ENCODE measurements at places on chromosomes 7 and 10. TPM values are rescaled to one million over a fixed set of nuclear protein-coding genes. Genes with fewer than 3 reads are reported as not detected.

DNA sequence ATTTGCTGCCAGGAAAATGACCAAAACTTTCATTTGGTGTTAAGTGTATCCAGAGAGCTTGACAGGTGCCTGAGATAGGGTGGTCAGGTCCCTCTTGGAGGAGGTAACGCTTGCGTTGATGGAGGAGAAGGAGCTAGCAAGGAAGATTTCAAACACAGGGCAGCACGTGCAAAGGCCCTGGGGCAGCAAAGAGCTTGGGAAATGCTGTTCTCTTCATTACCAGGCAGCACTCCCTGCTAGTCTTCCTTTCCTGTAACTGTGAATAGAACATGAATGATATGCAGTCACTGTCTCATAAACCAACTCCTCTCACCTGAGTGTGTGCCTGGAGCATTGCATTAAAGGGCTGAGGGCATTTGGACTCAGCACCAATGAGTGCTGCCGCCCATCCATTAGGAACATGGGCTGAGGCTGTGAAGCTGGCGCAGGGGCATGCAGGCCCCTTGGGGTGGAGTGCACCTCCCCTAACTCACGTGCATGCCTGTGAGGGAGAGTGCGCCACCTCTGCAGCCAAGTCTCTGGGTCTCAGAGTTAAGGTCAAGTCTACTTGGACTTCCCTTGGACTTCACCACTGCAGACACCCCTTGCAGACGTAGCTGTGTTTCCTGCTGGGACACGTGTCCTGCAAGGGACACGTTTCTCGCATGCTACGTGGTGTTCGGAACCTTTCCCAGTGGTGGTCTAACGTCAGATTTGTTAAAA is 136.8 kb downstream of the PAXIP1 start:
- no peak for DNase-seq

DNA sequence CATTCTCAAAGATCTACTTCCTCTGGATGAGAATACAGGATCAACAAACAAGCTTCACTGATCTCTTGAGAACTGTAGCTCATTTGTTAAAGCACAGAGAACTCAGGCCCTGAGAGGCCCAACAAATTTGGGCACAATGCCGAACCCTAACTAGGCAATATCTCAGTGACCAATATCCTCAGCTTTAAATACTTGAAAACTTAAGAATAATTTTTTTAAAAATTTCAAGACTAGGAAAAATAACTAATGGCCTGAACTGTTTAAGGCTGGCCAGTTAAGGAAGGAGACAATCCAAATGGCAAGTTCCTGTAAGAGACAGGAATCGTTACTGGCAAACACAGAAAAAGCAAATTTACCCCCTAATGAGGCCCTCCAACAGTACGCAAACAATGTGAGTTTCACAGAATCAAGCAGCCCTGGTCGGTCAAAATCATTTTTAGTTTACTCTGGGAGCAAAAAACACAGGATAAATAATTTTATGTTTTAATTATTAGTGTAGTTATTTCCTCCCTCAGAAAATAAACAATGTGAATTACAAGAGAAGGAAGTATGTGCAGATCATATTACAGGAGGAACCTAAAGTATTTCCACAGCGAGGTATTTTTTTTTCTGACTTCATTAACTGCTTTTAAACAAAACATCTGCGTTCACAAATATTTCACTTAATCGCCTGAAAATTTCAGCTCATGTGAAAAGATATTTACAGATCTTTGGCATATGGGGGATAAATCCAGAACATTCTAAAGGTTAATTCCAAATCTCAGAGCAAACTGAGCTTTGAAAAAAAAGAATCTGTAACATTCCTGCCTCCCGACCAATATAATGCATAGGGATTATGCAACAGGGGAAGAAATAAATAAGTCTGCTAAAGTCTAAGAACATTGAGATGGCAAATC is 39.5 kb downstream of the NT5C2 start:
- DNase-seq: no peak

DNA sequence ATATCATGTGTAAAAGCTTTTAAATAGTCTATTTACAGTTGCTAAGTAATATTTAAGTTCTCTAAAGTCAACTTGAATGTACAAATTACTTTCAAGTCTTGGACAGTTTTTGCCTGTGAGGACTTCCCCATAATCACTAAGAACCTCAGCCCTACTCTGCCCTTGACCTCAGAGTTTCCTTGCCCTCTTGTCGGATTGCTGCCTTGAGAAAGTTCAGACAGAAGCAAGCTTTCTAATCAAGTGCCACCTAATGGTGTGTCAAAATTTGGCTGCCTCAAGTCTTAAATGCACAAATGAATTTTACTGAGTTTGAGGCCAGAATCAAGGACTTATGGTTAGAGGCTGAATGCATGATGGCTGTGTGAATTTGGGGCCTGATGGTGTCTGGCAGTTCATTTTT is 88.3 kb upstream of the KAT6B start:
- DNase-seq: no peak

GRCh38 chr10:12381536-12382156 is 32.3 kb downstream of the CAMK1D start:
- no peak for DNase-seq

- DNase-seq: no peak
These were observed 768.8 kb downstream of the GRM8 start for GRCh38 chr7:126483972-126484371.

- no peak for DNase-seq
These were observed 114.0 kb upstream of the LYZL2 start for GRCh38 chr10:30743586-30743985.

DNA sequence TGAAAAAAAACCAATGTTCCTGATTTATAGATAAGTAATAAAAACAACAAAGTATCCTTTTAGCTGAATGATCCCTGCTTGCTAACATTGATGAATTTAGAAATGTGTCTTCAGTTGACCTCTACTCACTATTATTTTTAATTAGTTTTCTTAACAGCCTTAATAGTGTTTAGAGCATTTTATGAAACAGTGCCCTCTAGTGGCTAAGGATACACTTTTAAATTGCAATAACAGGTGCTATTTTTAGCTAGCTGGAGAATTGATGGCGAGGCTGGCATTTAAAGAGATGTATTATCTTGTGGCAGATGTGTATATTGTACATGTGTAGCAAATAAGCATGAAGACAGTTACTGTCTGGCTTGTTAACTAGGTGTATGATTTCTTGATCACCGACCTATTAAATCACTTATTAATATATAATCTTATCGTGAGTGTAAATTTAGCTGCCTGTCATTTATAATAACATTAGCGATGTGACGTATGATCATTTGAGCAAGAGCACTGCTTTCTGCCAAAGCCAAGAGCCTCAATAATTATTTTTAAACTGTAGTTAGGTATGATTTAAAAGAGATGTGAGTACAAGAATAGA is 451.9 kb downstream of the DPP6 start:
- no peak for DNase-seq

GRCh38 chr7:55641811-55642210 is 69.5 kb upstream of the VOPP1 start:
- DNase-seq: no peak

DNA sequence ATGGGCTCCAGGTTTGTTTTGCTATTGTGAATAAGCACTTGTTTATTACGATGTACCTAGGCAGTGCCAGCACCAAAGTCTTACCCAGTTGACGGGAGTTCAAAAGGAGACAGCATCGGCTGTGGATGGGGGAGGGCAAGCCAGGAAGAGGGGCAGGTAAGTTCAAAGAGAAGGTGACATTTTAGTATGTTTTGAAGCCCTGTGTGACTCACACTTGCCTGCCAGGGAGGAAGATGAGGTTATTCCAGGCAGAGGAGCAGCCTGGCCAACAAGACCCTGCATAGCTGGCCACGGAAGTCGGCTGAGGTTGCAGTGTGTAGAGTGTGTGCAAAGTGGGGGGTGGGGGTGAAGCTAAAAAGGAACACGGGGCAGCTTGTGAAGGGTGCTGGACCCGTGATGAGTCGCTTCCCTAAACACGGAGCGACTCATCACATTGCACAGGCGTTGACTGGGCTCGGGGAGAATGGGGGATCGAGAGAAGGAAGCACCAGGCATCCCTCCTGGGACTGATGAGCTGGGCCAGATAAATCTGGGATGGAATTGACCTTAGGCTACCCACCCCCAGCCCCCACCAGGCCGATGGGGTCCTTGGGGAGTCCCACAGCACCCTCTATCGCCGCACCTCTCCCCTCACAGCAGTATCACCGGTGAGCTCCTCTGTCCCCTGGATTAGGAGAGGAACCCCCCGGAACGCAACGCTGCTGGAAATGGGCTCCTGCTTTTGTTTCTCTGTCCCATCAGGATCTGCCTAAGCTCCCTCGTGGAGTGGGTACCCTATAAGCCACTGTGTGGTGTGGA is 97.9 kb upstream of the IKZF1 start:
- DNase-seq: no peak

- DNase-seq: no peak
These were observed 32.3 kb upstream of the FIS1 start for GRCh38 chr7:101277155-101277554.

- no peak for DNase-seq
These were observed 24.6 kb upstream of the AKR1B10 start for GRCh38 chr7:134502463-134503371.

DNA sequence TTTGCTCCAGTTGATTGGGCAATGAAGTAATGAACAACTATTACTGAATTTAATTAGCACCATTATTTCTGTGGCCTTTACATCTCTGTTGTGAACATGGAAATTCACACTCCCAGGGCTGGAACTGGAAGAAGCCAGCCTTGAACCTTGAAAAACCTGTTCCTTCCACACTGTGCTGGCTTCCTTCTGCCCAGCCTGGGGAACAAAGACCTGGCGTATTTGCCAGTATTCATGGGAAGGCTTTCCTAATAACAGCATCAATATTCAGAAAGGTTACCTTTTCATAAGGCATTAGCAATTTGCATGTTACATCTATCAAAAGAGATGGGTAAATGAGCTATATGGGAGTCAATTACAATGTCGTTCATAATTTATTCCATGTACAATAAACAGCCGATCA is 1.3 kb downstream of the C10orf90 start:
- DNase-seq: no peak

DNA sequence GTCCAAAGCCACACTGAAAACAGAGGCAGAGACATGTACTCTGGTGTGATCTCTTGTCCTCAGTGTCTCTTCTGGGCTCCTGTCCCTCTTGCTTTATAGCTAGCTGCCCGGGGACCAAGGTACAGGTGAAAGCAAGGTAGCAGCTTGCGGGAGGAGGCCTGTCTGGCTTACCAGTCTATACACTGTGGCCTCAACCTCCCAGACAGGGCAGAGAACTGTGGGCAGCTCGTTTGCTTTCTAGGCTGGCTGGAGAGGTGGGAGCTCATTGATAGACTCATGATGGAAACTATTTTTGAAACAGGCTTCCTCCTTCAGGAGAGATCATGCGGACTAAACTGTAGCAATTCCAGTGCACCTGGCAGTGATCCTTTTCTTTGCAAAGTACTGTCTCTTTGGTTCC is 4.6 kb downstream of the CYREN start:
- no peak for DNase-seq

DNA sequence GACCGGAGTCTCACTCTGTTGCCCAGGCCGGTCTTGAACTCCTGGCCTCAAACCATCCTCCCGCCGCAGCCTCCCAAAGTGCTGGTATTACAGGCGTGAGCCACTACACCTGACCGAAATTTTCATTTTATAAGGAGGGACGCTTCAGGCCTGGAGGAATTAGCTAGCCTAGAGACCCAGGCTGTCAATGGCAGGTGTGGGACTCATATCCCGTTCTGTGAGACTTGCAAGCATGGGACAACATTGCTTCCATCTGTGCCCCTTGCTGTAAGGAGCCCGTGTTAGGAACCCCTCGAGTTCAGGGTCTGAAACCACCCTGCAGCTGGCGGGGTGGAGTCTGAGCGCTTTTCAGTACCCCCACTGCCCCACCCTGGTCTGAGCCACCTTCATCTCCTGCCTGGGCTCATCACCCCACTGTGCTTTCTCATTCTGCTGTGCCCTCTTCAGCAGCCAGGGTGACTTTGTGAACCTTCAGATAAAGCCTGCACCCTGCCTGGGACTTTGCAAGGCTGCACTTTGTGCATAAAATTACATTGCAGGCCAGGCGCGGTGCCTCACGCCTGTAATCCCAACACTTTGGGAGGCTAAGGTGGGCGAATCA is 1.3 kb upstream of the DAGLB start:
- DNase-seq: no peak

- DNase-seq: no peak
These were observed 1050.6 kb downstream of the GRM8 start for GRCh38 chr7:126202177-126202576.

DNA sequence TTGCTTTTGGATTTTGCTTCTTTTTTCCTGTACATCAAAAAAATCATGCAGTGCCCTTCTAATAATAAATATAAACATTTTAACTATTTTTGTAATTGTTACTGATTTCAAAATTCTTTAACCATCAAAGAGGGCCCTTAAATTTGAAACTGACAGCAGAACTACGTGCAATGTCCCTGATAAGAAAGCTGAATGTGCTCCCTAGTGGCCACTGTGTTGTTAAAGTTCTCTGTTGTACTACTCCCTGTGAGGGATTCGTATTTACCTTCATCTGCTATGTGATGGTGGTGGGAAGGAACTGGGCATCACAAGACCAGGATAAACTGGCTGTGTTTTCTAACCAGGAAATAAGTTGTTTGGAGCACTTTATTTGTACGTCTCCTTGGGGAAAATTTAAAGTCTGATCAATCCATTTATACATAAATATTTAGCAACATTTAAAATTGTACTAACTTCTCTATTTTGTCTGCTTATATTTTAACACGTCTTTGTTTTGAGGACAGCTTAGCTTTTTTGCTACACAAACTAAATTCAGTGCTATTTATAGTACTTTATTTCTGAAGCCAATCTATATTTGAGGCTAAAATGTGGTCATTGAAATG is 322.4 kb downstream of the HGF start:
- no peak for DNase-seq

- no peak for DNase-seq
These were observed 38.4 kb downstream of the EEPD1 start for GRCh38 chr7:36191292-36191920.

DNA sequence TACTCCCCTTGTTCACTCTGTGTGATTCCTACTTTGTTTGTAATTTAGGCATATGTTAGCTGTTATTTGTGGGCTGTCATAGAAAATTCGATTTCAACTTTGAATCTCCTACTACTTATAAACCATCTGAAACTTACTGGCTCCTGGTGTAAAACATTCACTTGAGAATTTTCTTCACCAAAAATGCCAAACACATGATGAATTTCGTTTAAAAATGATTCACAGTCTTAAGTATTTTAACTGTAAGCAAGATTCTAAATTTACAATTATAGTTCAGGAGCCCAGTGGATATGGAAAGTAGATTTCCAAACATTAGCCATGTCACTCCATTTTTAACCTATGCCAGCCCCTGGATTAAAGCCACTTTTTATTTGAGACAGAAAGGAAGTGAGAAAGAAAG is 3.1 kb downstream of the CPED1 start:
- no peak for DNase-seq

GRCh38 chr10:49505076-49505475 is 33.8 kb downstream of the ERCC6 start:
- DNase-seq: no peak

The SERPINE1 gene
- total RNA-seq: 4.3 TPM

The OTUD1 gene
- total RNA-seq: 19.5 TPM

The PDZD7 gene
- total RNA-seq: 0.27 TPM

The CPA1 gene
- not detected for total RNA-seq

The TMEM225B gene
- not detected for total RNA-seq

The DNAJC12 gene
- total RNA-seq: 6.1 TPM

The WASHC2C gene
- 30.3 TPM for total RNA-seq

The HSPA12A gene
- 15.0 TPM for total RNA-seq

The SPDYE5 gene
- total RNA-seq: not detected

The NEURL1 gene
- 0.14 TPM for total RNA-seq

The PNLIPRP2 gene
- total RNA-seq: not detected

The SUN3 gene
- total RNA-seq: not detected

All from left ventricle myocardium inferior (tissue), 1 donor.